ENCODE measurements at places on chromosomes 4 and X.

DNA sequence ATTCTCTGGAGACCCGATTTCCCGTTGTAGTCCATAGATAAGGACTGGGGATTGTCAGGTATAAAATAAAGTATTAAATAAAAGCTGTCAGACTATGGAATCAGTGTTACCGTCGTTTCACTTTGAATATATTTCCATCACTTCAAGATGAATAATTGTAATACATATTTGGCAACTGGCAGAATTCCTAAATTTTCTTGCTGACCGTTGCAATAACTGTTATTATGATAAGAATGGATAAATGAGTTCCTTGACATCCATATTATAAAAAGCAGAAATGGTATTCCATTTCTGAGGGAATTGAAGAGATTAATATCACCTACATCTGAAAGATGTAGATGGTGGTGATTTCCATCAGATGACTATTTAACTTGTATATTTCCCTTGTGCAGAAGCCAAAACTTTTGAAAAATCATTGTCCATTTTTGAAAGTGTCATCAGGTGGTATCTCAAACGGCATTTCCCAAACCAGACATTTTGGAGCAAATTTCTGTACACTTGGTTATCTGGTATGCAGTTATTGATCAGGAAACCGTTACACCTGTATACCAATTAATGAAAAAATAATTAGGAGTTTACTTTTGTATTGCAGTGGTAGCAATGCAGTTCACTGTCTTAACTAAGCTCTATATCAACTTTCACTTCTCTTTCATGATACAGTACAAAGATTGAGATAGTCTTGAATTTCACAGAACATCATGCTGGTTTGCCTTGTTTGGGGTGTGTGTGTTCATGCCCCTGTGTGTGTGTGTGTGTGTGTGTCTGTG, 878.5 kb downstream of the PCDH18 start:
- no peak for DNase-seq

- DNase-seq, result no peak
Measured at GRCh38 chr4:162274354-162274753, 110.6 kb upstream of the FSTL5 start.

DNA sequence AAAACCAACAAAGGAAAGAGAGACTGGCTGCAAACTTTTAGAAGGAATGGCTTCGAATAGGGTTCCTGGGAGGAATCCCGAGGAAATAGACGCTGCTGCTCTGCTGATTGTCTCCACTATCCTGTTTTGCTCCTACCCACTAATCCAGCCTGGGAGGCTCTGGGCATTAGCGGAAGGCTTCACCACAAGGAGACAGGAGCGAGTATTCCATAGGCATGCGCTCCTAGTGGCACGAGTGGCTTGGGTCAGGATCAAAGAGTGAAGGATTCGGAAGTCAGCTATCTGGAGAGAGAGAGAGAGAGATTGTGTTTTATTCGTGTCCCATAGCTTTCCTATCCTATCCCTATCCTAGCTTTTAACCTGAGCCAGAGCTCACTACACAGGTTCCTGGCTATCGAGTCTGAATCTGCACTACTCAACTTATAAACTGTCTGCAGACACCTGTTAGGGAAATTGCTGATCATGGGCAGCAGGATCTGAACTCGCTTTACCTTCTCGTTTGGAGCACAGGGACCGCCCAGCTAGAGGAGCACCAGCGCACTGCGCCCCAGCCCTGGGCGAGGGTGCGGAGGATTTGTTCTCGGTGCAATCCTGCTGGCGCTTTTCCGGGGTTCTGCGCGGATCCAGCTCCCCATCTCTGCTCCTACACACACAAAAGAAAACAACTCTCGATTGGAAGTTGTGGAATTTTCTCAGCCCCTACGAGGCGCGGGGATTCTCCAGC, 740 bp upstream of the NPY2R start:
- DNase-seq, result no peak

DNA sequence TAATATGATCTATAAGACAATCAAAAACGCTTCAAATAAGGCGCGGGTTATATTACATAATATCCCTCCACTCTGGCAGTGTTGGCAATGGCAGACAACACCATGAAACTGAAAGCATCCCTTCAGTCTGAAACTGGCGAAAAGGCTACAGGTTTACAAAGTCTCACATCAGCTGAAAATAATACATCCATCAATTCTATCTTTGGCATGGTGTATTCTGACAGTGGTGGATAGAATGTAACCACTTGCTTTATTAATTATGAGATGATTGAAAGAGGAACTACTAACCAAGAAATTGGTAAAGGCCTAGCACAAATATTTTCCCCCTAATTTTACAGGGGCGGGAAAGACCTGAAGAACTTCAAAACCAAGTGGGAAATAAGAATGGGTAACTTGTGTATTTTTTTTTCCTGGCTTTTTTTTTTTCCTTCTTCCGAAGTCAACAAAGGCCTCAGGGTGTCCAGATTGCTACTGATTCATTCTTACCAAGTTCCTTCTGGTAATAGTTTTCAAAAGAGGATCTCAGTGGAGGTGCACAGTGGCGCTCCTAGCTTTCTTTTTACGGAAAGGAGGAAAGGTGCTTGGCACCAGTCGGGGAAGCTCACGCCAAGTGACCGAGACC, 728 bp downstream of the UBA6 start:
- no peak for DNase-seq

DNA sequence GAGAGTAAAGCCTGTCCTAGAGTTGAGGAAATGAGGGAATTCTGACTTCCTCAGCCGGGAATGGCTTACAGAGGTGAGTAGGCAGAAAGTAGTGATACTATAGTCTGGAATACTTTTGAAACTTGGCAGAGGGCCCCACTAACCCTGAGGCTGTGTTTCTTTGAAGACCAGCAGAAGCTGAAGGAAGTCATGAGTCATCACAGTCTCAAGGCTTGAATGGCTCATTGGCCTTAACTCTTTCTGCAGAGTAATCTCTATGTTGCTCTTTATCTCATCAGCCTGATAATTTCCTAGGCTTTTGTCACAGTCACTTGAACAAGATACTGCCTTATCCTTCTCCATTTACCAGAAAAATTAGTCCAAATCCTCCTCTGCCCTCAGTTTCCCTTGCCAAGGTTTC, 80.8 kb downstream of the ANKRD50 start:
- DNase-seq, result no peak

- DNase-seq, result no peak
Measured at GRCh38 chrX:48520455-48520854, 1.2 kb upstream of the EBP start.
